C1 segment of cervical spinal cord (tissue), 14 donors: ENCODE measurements at places on chromosomes 2 and 18.

DNA sequence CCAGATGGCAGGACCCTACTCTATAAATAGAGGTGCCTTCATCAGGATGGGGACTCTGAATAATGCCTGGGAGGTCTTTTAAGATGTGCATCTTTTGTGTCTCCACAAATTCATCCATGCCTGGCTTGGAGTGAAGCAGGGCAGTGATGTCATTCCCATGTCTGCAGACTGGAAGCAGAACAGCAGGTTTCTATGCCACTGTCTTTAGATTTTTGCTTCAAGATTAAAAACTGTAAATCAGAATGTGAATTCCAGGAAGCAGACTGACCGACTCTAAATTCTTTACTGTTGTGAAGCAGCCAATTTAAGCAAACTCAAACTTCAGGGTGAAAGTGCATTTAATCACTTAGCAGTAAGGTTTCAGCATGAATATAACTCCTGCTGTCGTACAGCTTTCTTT is 159.3 kb downstream of the SCG2 start:
- no peak for DNase-seq

- no peak for DNase-seq
These were observed 6.7 kb downstream of the GYPC start for GRCh38 chr2:126662621-126663020.

DNA sequence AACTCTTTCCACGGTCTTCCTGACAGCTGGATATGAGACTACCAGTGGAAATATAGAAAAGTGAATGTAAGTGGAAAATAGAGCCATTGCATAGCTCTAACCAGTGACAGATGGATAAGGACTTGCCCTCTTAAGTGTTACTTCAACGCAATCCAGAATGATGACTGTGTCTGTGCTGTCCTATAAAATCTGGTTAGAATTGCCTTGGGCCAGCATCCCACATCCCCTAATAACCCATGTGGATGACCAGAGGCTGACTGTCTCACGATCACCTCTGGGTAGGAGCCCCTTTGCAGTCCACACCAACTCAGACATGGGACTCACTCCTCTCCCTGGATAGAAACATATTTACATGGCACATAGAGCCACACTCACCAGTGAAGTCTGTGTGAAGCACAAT is 186.6 kb downstream of the C1D start:
- DNase-seq = no peak

- DNase-seq = no peak
These were observed 79.2 kb downstream of the SETBP1 start for GRCh38 chr18:44759925-44760342.

- DNase-seq = no peak
These were observed 50.9 kb downstream of the TNP1 start for GRCh38 chr2:216808805-216809425.

GRCh38 chr2:9574331-9574730 is 18.7 kb upstream of the ADAM17 start:
- DNase-seq = no peak

GRCh38 chr18:55324166-55324565 is 263.8 kb downstream of the TCF4 start:
- no peak for DNase-seq

DNA sequence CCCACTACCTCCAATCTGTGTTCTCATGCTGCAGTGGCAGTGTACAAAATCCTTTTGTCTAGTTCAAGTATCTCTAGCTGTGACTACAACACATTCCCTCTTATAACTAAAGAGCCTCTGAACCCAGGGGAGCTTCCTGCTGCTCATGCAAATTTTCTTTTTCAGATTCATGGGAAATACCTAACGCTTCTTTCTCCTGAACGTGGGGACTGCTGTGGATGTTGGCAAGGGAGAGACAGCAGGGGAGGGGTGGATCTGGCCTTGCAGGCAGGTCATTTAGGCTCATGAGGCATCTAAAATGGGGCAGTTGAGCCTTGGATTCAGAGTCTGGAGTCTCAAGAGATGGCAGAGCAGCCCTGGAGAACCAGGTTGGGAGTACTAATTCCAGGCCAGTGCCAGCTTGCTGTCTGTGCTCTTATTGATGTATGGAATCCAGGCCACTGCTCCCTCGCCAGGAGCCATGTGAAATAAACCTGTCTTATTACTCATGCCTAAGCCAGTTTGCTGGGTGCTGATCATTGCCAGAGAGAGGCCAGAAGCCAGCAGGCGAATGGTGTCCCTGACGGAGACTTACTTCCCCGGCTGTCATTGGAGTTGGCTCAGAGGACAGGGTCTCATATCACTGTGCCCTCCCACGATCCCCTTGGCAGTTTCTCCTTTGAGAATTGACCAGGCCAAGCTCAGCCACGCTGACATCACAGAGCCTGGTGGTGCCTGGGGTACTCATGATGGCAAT is 29.2 kb upstream of the TNP1 start:
- DNase-seq = no peak

DNA sequence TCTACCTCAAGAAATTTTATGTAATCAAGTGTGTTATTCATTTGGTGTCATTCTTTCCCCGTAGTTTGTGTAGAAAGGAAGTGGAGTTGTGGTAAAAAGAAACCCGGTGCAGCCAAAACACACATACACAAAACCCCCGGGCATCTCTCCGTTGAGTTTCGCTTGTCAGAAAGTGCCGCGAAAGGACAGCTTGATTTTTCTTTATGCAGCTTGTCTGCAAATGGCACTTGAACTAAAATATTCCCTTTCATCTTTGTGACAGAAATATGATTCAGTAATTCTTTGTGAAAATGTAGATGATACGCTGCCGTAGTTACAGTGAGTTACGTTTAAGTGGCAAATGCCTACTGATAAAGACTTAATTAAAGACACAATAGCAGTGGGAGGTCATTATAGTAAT is 268.8 kb upstream of the SPRED2 start:
- DNase-seq = no peak

DNA sequence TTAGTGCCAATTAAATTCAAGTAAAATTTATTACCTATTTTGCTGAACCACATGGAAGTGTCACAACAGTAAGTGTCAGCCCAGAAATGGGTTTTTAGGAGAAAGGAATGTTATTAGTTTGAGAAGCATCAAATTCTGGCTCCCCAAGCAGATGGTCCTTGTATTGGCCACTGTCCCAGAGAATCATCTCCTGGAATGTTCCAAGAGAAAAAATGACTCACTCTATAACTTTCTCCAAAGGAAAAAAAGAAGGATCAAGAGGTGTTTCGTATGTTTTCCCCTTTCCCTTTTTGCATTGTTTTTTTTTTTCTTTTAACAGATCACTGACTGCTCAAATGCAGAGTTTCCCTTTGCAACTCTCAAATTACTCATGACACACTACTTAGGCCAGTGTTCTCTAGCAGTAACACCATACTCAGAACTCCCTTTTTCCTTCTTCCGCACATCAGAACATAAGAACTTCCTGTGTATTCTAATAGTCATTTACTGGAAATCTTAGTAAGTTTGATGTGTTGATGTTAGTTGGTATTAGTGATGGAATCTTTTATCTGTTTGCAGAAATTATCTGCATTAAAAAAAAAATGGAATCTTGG is 390.3 kb downstream of the GPD2 start:
- no peak for DNase-seq

DNA sequence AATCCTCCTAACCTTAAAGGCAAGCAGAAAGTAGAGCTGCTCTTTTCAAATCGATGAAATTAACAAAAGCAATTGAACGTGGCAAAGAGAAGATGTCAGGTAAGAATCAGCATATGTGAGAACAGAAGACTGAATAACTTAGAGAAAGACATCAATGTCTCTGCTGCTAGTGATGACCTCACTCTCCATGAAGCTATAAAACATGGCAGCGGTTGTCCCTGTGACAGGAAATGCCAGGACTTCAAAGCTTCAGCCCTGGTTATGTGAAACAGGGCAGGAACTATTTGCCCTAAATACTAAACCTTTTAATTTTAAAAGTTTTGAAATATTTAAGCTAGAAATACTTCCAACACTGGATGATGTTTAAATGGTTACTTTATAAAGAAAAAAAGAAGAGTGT is 383.7 kb downstream of the XIRP2 start:
- no peak for DNase-seq

- no peak for DNase-seq
These were observed 3.7 kb upstream of the KLHL14 start for GRCh38 chr18:32776561-32776960.

DNA sequence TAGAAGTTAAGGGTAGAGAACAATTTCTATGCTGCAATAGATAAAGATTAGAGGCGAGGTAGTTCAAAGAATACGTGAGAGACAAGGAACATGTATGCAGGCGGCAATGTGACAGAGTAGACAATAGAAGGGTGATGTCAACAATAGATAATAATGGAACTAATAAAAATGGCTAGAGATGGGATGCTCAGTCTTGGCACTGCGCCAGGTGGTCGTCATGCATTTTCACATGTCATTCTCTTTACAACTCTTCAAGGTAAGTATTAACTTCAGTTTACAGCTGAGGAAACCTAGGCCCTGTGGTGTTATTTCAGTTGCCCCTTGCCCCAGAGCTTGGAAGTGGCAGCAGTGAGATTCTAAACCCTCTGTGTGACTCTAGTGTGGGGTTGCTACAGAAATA is 890.7 kb upstream of the CELF4 start:
- no peak for DNase-seq

DNA sequence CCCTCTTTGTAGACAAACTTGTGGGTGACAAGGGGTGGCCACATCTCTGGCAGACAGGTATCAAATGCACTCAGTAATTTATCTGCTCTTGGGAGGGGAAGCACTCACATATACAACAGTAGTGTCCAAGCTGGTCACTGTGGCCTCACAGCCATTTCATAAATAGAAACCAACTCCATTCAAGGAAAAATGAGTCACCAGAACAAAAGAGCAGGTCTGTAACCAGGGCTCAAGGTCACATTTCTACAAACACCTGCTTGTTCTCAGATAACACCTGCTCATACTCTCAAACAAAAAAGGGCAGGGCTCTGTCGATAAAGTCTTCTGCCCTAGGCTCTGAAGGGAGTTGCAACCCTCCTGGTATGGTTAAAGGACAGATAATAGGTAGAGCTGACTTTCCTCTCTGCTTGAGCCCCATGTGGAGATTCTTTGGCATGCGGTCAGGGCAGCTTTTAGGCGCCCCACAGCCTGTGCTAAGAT is 459.0 kb downstream of the BCL11A start:
- no peak for DNase-seq

DNA sequence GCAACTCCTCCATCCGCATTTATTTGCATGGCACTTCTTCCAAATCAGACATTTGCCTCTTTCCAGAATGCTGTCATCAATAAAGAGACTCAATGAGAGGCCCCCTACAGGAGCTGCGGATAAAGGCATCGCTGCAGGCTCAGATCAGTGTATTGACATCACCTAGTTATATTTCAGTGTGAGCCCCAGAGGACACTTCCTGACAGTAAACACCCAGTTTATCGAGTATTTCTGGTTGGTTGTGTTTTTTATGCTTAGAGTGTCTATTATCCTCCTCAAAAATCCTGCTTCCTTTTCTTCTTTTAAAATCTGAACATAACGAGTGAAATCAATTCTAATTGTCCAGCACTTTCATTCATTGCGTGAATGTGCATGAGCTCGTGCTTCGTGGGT is 38.8 kb downstream of the NRP2 start:
- no peak for DNase-seq

GRCh38 chr18:75067996-75068645 is 140.8 kb downstream of the PTGR3 start:
- no peak for DNase-seq

DNA sequence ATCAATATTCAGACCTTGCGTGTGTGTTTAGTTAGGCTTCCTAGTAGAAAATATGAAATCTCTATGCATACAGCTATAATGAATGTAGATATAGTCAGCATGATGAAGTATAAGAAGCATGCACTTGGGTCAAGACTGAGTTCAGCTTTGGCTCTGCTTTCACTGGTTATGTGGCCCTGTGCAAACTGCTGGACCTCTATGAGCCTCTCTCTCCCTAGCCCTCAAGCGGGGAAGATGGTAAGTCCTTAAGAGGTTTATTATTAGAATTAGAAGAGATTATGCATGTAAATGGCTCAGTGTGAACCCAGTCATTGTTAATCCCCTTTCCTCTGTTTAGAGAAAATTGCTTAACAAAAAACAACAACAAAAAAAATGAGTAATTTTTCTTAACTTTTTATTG is 178.8 kb upstream of the NXPH2 start:
- DNase-seq = no peak

- no peak for DNase-seq
These were observed 1112.3 kb upstream of the FANCL start for GRCh38 chr2:59353306-59353921.

GRCh38 chr2:169585673-169586072 is 1.5 kb downstream of the PPIG start:
- DNase-seq = no peak

DNA sequence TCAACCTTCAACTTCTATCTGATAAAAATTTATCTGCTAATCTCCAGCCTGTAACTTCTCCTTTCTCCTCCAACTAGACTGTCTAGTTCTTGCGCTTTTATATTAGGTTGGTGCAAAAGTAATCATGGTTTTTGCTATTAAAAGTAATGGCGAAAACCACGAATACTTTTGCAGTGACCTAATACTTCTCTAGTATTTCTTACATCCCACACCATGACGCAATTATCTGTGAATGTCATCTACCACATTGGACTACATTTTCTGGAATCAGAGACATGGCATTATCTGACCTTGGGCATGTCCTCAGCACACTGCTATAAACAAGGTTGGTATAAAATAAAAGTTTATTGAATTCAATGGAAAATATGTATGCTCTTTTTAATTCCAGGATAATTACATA is 370.2 kb upstream of the LYPD1 start:
- no peak for DNase-seq

DNA sequence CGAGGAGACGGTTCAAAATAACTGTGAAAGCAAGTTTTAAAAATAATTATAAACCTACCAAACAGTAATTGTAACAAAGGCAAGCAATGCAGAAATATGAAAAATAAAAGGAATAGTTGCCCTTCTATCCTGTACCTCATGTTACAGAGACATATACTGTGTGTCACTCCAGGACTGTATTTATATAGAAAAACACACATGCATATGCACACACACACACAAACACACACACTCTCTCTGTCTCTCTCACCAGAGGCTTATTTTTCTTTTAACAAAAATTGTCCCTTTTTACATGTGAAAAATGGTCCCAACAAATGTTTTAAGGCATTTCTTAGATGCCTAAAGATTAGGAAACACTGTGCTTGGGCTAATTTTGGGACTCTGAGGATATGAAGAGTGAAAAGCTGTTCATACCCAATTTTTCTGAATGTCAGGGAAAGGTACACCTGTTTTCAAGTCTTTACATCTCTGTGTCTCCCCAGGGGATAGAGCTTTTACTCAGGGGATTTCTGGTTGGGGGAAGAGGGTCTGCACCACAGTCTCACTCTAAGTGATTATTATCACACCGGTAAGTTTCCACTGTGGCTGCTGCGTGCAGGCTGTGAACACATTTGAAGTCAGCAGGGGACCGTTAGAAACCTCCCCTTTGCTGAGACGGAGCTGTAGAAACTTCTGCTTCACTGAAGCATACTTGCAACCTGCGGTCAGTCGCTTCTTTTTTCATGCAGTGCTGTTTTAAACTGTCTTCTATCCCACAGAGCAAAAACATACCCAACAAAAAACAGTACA is 51.4 kb upstream of the SPAG16 start:
- DNase-seq = no peak

GRCh38 chr2:75609937-75610508 is 36.6 kb upstream of the MRPL19 start:
- DNase-seq = no peak

GRCh38 chr2:197296835-197297234 is 13.7 kb downstream of the ANKRD44 start:
- DNase-seq = no peak

- no peak for DNase-seq
These were observed 12.0 kb downstream of the ATP6V1B1 start for GRCh38 chr2:70947556-70948184.

- peak; percentile 98 for DNase-seq
These were observed at the start of gene SCLY for GRCh38 chr2:238060542-238061314. SCLY (plus strand) TSS chr2:238061001; CDS start chr2:238061055, 54 bp downstream.

GRCh38 chr2:25238920-25239319 is 70.5 kb upstream of the POMC start:
- DNase-seq = no peak
